Right renal cortex interstitium (tissue), 3 donors: ENCODE measurements at places on chromosomes 3 and 15. TPM values are rescaled to one million over a fixed set of nuclear protein-coding genes. Genes with fewer than 3 reads are reported as not detected.

DNA sequence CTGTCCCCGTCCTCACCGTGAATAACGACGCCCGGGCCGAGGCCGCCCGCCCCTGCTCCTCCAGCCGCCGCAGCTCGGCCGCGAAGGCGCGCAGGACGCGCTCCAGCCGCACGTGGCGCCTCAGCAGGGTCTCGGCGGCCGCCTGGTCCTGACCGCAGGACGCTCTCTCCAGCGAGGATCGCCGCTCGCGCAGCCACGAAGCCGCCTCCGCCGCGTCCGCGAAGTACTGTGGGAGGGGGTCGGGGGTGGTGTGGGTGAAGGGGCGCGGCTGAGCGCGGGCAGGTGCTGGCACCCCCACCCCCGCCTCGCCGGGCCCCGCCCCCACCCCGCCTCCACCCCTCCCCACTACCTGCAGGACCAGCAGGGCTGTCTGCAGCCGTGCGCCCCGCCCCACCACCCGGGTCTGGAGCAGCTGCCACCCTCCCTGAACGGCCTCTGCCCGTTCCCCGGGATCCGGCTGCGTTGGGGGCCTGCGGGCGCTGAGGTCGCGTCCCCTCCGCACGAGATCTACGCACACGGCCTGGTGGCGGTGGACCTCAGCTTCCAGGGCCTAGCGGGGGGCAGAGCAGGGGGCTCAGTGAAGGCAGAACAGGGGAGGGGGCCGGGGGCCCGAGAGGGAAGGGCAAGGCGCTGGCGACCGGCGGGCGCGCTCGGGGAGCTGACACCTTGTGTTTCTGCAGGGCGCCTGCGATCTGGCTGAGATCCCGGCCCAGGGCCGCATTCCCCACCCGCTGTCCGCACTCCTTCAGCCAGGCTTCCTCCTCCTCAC lies 11.7 kb downstream of the SPTBN5 start:
- no peak for DNase-seq

- DNase-seq = no peak
These were observed 42.9 kb downstream of the DCUN1D1 start for GRCh38 chr3:182937293-182938051.

DNA sequence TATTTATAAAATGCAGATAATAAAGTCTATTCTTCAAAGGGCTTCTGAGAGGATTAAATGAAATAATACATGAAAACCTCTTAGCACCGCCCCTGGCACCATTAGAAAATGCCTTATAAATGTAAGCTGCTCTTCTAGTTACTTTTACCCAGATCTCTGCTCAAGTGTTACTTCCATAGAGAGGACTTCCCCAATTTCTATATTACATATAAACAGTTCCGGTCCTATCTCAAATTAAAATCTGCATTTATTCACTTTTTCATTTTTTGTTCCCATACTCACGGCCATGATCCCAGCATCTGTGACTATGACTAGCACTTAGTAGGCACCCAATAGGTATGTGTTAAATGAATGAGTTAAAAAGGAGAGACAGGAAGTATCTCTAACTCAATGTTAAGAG lies 890.9 kb upstream of the CFAP20DC start:
- no peak for DNase-seq

DNA sequence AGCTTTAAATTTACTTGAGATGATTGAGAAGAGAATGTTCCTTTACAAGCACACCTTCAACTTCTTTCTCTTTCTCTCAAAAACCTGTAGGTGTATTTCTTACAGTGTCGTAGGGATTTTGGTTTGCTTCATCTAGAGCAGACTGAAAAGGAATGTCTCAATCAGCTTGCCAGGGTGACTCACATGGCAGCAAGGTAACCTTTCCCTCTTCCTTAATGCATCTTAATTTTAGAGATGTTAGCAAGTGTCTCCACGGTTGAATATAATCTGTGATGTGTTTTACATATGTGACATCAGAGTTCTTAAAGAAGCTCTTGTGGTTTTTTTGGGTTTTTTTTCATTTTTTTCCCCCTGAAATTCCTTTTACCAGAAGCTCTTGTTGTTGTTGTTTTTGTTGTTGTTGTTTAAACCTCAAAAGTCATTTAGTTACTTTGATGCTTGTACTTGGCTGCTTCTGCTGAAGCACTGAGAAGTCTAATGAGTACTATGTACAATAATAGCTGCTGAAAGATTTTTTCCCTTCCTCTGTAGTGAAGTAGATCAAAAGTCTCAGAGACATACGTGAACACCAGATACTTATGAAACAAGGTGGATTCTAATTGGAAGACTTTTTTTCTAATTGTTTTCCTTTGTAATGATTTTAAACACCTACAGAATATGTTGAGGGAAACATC lies 83.1 kb downstream of the RETNLB start:
- no peak for DNase-seq

WDR49 gene
- polyA plus RNA-seq = 2.3 TPM

DNA sequence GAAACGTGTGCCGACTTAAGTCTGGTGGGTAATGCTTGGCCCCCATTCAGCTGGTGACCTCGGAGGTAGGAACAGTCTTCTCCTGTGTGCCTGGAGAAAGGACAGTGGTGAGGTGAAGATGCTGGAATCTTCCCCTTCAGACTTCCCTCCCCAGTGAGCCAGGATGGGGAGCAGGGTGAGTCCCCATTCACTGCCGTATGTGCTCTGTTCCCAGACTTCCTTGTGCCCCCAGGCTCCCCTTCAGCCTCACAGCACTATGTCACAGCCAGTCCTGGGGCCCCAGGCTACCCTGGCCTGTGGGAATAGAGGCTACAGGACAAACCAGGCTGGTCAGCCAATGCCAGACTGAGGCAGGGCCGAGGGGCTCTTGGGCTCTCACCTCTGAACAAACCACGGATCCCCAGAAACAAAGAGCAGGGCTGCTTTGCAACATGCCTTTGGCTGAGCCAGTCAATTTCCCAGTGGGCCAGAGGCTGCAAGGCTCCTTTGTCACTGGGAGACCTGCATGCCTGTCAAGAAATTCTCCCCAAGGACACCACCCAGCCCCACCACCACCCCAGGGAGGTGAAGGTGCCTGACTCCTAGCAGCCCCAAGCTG lies 31.8 kb upstream of the HHATL start:
- no peak for DNase-seq

DUOXA2 gene
- not detected for polyA plus RNA-seq

GRCh38 chr3:182139627-182140357 lies 428.1 kb downstream of the SOX2 start:
- DNase-seq = no peak

DNA sequence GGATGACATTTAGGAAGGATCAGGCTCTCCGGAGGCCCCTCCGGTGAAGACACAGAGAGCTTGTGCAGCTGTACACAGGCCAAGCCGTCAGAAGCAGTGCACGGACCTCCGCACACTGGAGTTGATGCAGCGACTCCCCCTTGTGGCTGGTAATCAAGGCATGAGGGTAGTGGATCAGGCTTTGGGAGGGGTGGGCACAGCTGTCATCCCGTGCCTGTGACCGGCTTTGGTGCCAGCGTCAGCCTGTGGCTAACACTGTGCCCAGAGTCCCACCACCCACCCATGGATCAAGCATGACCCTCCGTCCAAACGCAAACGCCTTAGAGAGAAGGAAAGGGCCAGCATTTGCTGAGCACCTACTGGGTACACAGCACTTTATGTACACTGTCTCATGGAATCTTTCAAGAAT lies 8.2 kb upstream of the GRIP2 start:
- peak; percentile 63 for DNase-seq

DNA sequence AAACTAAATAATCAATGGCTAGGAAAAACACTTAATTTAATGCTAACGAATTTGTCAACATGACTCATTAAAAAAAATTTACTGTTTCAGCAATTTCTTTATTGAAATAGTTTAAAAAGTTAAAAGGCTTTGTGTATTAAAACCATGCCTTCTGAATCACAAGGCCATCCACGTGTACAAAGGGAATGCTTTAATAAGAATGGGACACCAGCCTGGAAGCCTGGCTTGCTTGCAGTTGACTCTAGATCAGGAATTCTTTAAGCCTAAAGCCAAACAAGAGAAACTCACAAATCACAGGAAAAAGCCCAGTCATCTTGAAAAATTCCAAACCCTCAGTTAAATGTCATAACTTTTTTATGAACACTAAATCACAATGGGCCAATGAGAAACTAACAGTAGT lies 137.6 kb downstream of the PEAK1 start:
- peak; percentile 3 for DNase-seq
